ENCODE measurements at places on chromosomes 1 and 21.
A peak's percentile ranks its signal among the peaks of the same experiment; 100 is the strongest.

GRCh38 chr1:24641646-24642151 is 1.4 kb upstream of the SRRM1 start:
- no peak for DNase-seq

GRCh38 chr1:157969697-157970485 is 23.6 kb upstream of the KIRREL1 start:
- no peak for DNase-seq

- DNase-seq, result no peak
These were observed 23.7 kb downstream of the FAF1 start for GRCh38 chr1:50936321-50936720.

DNA sequence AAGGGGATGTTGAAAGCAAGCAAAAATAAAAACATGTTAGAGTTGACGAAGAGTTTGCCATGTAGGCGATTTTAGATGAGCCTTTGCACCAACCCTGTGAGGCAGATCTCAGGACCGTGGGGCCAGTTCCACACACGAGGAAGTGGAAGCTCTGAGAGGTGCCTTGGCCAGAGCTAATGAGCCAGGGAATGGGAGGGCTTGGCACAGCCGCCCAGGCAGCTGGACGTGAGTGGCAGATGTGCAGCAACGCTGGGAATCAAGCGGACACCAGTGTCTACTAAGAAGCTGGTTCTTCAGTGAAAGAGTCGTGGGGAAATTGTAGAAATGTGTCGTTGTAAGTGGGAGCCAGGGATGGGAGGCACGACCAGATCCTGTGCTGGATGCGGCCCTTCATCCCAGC is 58.9 kb upstream of the COL6A1 start:
- no peak for DNase-seq

GRCh38 chr1:242201090-242201489 is 202.2 kb upstream of the MAP1LC3C start:
- no peak for DNase-seq

DNA sequence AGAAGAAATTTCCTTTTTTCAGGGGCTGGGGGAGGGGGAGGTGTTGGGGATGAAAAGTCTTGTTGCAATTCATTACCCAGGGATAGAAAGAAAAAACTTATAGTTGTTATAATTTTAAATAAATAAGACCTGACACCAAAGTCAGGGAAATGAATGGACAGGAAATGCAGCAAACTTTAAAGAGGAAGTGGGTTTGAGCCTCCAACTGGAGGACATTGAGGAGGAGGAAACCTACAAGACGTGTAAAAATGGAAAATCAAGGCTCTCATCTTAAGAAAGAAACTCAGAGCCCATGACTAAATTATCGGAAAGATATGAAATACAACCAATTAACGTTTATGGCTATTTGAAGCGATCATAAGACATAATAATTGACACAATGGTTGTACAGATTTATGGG is 54.4 kb downstream of the NIBAN1 start:
- DNase-seq, result no peak

DNA sequence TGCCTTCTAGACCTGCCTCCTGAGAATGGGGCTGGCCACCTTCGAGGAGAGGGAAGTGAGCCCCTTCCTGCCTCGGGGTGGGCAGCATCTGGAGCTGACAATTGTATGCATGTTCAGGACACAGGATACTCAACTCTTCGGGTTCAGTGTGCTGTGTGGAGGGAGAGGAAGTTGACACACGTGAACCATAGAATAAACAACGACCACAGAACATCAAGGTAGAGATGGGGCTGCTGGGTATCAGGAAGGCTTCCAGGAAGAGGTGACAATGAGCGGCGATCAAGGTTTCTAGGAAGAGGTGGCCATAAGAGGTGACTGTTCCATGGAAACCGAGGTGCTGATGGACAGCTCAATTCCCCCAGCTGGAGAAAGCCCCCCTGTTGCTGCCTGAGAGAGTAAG is 22.0 kb downstream of the UBIAD1 start:
- no peak for DNase-seq

GRCh38 chr1:76227621-76228020 is 153.1 kb downstream of the ST6GALNAC3 start:
- no peak for DNase-seq

DNA sequence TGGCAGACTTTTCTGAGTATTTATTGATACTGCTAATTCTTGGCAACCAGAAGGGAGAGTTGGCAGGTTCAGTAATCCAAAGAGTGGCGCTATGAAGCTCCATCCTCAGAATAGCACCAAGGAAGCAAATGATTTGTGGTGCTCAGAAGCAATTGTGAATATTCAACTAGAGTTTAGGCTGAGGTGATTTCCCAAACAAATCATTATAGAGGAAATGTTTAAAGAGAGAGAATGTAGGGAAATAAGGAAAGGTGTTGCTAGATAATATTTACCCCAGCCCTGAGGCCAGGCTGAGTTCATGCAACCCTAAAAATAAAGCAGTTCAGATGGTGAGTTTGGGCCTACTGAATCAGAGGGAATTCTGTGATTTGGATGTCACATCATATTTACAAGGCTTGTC is 363.4 kb upstream of the PLXNA2 start:
- no peak for DNase-seq

GRCh38 chr21:35504277-35504676 is 455.2 kb upstream of the RUNX1 start:
- no peak for DNase-seq

DNA sequence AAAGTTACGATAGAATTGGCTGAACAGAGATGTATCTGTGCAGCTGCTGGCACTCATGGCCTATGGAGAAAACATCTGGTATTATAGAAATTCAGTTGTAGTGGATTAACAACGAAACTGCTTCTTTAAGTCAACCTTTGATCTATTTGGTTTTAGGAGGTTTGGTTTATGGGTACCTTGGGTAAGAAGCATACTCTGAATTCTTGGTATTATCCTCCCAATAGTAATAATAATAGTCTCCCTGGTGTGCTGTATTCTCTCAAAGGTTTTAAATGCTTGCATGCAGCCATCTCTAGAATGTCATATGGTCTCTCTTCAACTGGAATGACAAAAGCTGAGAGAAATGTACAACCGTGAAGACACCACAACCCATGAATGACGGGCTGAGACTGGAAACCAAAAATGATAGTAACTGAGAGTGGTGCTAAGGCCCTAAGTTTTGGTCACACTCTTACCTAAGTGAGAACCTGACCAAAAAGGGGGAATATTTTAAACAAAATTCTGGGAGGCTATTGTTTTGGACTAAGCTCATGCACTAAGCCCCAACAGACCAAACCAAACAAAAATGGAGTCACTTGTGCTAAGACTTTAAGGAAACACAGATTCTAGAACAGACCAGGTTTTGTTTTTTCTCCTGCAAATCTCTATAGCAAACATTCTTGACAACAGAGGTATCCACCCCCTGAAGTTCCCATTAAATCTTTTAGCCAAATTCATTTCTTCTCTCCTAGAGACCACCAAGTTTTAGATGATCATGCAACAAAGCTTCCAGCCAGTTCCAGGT is 17.6 kb upstream of the TMEM61 start:
- no peak for DNase-seq

DNA sequence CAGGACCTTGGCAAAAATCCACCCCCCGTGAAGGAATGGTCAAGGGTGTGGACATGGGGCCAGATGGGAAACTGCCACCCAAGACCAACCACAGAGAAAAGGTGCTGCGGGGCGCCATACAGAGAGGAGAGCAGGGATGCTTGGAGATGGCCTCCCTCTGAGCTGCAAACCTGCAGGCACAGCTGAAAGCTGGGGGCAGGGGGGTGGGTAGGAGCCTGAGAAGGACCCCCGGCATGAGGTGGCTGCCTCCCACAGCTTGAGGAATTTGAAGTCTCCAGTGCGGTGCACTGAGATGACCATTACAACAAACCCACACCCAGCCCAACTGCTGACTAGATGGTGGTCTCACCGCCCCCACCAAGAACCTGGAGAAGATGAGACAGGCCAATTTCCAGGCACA is 84.8 kb downstream of the WDR4 start:
- no peak for DNase-seq

- DNase-seq, result peak; percentile 96
These were observed at the start of gene ZBTB8B for GRCh38 chr1:32464716-32465577. Gene ZBTB8B, plus strand, starts transcription at chr1:32465072. Its CDS starts 5,553 bp downstream, at chr1:32470625.

GRCh38 chr1:101388904-101389546 is 152.2 kb downstream of the S1PR1 start:
- no peak for DNase-seq

DNA sequence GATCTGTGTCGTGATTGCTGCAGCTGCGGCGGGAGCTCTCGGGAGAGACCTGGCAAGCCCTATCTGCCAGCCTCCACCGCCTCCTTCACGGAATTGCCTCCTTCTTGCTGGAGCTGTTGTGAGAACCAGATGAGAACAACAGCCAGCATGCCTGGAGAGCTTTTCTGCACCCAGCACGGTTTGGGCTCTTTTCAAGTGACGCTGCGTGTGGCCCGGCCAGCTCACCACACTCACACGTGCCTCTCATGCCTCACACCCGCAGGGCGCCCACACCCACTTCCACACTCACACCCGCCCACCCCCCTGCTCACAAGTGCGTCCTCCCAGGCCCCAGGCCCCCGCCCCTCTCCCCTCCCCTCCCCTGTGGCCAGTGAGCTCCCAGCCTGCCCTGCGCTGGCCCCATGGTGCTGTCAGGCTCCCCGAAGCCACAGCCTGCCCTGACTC is 135.7 kb upstream of the RUNX3 start:
- DNase-seq, result no peak

GRCh38 chr1:89037186-89037585 is 14.5 kb upstream of the GBP3 start:
- DNase-seq, result no peak

DNA sequence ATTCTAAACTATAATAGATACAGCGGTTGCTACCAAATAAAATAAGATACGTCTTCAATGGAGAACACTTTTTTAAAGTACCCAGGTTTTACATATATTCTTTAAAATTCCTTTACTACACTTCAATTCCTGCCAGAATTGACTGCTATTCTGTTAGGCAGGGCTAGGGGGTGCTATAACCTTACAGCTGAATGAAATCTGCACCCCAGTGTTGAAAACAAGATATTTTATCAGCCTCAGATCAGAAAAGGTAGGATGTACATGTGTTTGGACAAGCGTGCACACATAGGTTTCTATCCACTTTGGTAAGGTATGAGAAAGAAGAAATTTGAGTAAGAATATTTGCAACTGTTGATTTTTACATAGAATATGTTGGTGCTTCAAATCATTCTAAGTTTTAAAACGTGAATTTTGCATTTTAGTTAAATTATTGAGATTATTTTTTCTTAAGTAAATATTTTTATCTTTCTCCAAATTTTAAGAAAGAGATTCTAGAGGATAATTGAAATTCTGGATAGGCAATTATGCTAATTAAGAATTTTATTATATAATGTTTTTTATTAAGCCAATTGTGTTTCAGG is 490.8 kb upstream of the ADGRL4 start:
- DNase-seq, result no peak

DNA sequence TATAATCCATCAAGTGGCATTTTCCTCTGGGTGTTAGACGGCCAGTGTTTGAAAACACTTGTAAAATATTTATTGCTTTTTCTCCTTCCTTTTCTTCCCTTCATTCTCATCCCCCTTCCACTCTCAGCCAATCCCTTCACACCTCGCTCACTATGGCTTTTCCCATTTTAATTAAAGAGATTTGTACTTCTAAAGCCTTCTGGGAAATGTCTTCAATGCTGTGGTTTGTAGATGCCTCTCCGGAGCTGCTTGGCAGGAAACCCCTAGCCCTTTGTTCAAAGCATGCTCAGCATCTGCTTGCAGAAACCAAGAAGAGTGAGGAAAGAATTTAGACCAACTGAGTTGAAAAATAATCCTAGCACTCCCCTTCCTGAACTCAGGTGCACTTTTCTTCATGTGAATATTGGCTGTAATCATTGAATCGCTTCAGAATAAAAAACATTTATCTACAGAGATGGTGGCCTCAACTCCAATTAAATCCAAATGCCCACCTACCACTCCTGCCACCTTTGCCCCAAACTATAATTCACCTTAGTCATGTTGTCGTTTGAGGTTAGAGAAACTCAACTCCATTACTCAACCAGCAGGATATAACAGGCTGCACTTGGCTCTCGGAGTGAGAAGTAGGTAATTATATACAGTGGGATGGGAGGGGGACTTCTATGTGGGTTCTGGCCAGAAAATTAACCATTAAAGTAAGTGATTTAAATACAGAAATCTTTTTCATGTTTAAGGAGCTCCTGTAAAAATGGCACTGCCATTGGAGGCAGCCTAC is 659.4 kb upstream of the CAMK1G start:
- DNase-seq, result no peak

DNA sequence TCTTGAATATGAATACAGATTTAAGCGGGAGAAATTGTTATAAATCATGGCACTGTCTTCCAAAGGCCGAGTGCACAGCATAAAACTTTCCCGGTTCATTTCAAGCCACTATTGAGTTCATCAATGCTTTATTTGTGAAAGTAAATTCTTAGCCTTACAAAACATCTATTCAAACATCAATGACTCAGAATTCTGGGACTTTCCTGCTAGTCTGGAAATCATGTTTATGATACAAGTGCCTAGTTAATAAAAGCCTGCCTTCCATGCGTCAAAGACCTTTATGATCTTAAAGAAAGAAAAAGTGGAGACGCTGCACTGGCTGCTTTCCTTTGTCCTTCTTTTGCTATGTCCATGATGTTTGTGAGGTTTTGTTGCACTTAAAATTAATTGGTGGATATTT is 137.7 kb downstream of the SETD4 start:
- DNase-seq, result no peak

GRCh38 chr1:173903827-173904531 is 13.1 kb downstream of the SERPINC1 start:
- no peak for DNase-seq

DNA sequence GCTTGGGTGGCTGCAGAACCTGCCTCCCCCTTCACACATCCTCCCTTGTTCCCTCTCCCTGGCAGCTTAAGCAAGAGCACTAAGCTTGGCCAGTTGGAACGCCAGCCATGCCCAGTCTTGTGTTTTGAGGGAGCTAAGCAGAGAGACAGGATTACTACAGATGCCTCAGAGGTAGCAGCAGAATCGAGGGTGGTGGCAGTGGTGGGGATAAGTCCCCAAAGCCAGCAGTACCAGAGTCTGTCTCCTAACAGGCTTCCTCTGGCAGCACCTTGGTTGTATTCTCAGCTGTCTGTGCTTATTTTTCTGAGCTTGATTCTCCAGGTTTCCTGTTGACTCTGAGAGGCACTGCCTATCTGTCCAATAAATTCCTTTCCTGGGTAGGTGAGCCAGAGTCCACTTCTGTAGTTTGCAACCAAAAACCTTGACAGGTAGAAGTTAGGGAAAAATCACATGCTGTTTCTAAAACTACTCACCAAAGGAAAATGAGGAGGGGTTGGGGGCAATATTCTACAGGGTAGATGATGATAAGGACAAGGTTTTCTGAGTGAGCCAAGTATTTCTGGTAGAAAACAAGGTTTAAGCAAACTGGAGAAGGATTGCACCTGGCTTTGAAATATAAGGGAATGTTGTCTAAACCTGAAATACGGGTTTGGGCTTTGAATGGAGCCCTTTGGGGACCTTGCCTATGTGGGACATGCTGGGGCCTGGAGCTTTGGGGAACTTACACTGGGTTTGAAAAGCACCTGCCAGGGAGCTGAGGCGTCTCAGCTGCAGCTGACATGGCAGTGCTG is 100.8 kb downstream of the PBX1 start:
- no peak for DNase-seq

DNA sequence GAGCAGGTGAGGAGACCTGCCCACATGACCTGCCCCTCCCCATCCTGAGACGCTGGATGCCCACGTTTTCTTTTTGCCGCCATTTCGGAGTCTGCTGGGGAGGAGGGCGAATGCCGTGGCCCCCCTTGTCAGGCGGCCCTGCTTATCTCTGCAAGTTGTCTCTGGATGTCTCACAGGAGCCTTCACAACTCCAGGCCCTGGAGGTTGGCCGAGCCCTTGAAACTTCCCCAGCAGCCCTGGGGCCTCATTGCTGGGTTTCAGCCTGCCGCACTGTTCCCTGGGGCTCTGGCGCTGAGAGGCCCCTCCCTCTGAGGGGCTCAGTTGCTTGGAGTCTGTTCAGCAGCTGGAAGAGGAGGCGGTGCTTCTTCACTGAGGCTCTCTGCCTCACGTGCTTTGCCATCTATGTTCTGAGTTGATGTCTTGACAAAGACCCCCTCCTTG is 29.8 kb upstream of the ZBTB21 start:
- DNase-seq, result no peak

All from NCI-H1930 (cell line).